ENCODE measurements at places on chromosomes 4 and X.
A peak's percentile ranks its signal among the peaks of the same experiment; 100 is the strongest.

- DNase-seq = no peak
Observed at GRCh38 chrX:49040376-49040955, 2.7 kb downstream of the TFE3 start.

DNA sequence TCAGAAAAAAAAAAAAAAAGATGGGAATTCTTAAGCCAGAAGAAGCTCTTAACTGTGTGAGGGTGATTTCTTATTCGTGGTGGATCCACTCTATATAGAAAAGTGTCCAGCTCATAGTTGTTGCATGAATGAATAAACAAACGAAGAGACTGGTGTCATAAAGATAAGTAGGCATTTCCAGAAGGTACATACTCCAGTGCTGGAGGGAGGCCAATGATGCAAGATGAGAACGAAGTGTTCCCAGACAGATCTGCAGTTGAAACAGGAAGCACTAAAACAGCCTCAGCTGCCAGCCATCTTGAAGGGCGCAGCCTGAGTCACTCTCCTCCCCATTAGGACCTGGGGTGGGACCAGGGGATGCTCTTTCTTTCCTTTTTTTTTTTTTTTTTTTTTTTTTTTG lies 47.4 kb upstream of the HOPX start:
- peak; percentile 86 for DNase-seq

DNA sequence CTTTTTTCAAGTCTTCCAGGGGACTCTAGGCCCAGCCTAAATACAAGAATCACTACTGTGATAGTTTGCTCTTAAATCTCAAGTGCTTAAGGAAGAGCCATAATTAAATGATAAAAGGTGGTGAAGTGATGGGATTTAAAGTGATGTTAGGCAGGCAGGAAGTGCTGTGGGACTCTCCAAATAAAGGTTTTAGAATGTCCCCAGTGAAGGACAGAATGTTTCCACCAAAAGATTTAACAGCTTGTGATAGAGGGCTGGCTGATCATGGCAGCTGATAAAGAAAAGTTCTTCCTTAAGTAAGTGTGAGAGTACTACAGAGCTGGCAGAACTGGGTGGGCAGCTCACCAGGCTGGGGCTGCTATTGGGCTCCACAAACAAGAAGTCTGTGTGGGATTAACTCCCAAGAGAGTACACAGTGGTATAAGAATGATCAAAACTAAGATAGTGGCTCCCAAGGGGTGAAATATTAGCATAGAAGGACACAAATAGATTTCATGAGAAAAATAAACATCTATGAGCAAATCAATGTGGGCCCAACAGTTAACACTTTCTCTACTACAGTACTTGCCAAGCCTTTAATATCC lies 637.2 kb upstream of the CPEB2 start:
- no peak for DNase-seq

DNA sequence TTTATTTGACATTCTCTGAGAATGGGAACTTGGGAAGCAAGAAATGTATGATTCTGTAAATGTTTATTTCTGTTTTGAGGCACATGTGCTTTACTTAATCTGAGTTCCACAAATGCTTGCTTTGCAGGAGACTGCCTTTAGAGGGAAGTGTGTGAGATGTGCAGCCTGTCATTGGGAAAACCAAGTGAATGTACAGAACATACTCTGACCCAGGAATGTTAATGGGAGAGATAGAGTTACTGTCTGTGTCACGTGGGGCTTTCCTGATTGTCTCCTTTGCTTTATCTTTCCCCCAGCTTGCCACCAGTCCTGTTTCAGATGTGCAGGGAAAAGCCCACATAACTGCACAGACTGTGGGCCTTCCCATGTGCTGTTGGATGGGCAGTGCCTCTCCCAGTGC lies 218.6 kb upstream of the ANXA3 start:
- DNase-seq = no peak

GRCh38 chr4:1623400-1623799 lies 60.7 kb downstream of the FAM53A start:
- DNase-seq = no peak

- DNase-seq = no peak
Observed at GRCh38 chr4:119204916-119205315, 7.6 kb upstream of the USP53 start.

GRCh38 chr4:38663090-38663800 lies 754 bp upstream of the KLF3 start:
- DNase-seq = peak; percentile 44

GRCh38 chrX:46218373-46218772 lies 326.8 kb downstream of the ZNF674 start:
- no peak for DNase-seq

GRCh38 chr4:23887989-23888388 lies 1.9 kb downstream of the PPARGC1A start:
- no peak for DNase-seq
